DMS53 (cell line): ENCODE measurements at places on chromosomes 6 and 20.

DNA sequence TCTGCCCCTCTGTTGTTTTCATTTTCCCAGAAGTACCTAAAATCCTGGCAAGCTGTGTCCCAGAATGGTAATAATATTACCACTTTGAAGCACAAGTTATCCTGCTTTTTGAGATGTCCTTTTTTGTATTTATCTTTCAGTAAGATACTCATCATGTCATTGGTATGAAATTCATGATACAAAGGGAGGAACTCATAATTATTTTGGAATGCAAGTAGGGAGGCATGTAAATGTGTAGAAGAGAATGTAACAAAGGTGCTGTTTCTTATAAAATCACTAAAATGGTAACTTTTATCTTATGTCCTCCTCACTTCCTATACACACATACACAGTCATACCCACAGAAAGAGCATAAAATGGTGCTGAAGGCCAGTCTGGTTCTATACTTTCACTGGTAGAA, 109.9 kb downstream of the CD2AP start:
- DNase-seq: no peak

GRCh38 chr6:16409531-16410441, 171.4 kb downstream of the GMPR start:
- DNase-seq: peak; percentile 38

GRCh38 chr20:9514461-9515213, at the start of gene LAMP5:
TSS of gene LAMP5 (plus strand) at chr20:9514590. CDS start at chr20:9514853, 263 bp downstream.
- peak; percentile 67 for DNase-seq

DNA sequence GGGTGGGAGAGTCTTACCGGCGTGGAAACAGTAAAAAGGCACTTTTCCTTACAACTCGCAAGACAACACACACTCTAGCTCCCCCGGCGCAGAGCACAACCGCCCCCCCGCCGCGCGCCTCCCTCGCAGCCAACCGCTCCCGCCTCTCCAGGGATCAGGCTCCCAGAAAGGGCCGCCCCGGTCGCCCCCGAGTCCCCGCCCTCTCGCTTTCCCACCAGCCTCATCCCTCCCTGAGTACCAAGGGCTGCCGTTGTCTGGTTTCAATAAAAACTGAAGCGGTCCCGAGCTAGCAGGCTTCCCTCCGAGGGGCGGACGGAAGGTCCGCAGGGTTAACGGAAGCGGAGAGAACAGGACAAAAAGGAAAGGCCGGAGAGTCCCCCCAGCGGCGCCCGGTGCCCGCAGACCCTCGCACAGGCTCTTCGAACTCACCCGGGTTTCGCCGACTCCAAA, 804 bp downstream of the ELOVL5 start:
- peak; percentile 80 for DNase-seq

GRCh38 chr6:3520281-3521230, 63.7 kb upstream of the SLC22A23 start:
- DNase-seq: no peak

DNA sequence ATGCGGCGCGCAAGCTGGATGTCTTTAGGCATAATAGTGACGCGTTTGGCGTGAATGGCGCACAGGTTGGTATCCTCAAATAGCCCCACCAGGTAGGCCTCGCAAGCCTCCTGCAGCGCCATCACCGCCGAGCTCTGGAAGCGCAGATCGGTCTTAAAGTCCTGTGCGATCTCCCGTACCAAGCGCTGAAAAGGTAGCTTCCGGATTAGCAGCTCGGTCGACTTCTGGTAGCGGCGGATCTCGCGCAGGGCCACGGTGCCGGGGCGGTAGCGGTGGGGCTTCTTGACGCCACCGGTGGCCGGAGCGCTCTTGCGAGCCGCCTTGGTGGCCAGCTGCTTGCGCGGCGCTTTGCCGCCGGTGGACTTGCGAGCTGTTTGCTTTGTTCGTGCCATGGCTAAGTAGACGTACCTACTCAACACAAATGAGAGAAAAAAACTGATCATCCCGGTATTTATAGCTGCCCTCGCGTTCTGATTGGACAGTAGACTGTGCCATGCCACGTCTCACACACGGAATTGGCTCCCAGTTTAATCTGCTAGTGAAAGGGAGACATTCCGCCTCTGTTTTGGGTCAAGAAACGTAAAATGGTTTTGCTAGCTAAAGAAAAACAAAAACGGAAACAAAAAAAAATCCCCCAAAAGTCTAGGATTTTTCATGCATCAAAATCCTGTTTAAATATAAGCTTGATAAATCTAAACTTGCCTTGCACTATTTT, 40.1 kb downstream of the OR2B2 start:
- DNase-seq: peak; percentile 98

DNA sequence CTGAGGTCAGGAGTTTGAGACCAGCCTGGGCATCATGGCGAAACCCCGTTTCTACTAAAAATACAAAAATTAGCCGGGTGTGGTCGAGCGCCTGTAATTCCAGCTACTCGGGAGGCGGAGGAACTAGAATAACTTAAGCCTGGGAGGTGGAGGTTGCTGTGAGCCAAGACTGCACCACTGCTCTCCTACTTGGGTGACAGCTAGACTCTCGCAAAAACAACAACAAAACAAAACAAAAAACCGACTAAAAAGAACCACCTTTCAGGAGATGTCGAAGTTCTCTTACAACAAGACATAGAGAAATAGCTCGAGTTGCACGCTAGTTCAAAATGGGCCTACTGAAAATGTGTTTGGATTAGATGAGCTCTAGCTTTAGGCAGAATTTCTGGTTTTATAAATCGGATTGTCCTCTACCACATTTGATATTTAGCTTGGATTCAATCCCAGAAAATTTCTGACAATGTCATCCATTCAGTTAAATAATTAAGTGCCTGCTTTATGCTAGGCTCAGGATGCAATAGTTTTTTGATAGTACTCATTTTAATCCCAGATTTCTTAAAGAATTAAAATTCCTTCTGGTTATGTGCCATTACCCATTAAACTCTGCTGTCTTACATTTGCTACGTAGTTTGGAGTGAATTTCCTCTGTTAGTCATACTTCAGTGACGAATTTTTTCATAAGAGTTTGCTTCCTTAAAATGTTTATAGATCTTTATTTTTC, 137.5 kb upstream of the SHLD1 start:
- no peak for DNase-seq

DNA sequence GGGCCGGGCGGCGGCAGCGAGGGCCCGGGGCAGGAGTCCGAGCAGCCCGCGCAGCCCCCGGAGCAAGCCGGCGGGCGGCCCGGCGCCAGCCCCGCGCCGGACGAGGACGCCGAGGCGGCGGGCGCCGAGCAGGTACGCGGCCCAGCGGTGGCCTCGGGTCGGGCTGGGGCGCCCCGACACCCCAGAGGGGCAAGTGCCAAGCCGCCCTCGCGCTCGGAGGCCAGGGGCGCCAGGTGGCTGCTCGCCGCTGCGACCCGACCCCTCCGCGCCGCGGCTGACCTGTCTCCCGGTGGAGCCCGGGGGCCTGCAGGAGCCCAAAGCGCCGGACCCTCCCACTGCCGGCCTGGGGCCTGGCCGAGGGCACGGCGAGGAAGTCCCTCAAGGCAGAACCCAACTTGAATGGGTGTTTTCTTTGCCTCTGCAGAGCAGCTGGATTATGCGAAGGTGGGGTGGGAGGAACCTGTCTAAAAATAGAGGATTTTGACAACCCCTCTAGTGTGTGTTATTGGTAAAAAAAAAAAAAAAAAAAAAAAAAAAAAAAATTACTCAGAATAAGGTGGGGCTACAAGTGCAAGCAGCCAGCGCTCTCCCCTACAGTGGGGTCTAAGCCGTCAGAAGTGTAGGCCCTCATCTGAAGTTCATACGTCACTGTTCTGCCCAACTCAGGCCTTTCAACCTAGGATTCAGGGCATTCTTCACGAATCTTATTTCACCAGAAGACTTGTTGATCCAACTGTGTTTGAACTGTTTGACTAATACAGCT, 609 bp downstream of the OGFRL1 start:
- DNase-seq: peak; percentile 79
